NCI-H1417 treated with DMSO at 0.1 percent for 48 hours (cell line): ENCODE measurements at places on chromosomes 5 and 9.

DNA sequence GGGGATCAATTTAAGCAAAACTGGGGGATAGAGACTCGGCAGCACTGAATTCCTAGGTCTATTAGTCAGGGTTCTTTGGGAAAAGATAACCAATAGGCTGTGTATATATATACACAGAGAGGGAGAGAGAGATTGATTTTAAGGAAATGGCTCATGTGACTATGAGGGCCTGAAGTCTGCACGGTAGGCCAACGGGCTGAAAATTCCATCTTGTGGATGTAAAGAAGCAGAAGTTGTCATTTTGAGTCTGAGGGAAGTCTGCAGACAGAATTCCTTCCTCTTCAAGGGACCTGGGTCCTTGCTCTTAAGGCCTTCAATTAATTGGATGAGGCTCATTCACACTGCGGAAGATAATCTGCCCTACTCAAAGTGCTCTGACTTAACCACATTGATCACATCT, 60.1 kb upstream of the ZNF622 start:
- DNase-seq = no peak

- no peak for DNase-seq
Measured at GRCh38 chr9:106816524-106816923, 46.4 kb upstream of the ZNF462 start.

DNA sequence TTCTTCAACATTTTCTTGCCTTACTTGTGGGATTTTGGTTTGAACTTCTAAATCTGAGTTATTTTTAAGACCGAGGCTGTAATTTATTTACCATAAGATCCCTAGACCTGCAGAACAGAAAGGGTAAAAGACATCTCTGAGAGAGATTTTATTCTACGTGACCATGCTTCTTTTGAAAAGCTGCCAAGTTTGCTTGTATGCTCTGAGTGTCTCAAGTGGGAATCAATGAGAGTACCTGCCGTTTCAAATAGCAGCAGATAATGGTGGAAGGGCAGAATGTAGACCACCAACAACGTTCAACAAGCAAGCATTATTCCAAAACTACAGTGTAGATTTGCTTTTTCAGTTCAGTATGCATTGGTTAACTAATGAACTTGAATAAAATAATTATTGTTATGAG, 108.6 kb upstream of the MINAR2 start:
- DNase-seq = no peak

- no peak for DNase-seq
Measured at GRCh38 chr9:99859243-99859980, 37.7 kb downstream of the NR4A3 start.

DNA sequence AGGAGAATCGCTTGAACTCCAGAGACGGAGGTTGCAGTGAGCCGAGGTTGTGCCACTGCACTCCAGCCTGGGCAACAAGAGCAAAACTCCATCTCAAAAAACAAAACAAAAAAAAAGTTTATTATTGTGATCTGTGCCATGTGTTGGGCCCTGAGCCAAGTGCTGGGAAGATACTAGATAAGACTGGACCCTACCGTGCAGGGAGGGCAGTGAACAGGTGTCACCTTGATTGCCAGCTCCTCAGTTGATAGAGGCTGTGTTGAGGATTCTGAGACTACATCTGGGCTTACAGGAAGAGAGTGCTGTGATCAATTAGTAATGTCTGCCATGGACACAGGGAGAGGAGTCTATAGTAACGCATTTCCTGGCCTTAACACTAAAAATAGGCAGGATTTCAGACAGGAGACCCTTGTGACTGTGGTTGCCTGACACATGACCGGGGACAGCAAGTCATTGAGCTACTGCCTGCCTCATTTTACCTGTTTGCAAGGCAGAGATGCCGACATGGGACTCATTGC, 201.5 kb downstream of the C9orf50 start:
- DNase-seq = no peak

DNA sequence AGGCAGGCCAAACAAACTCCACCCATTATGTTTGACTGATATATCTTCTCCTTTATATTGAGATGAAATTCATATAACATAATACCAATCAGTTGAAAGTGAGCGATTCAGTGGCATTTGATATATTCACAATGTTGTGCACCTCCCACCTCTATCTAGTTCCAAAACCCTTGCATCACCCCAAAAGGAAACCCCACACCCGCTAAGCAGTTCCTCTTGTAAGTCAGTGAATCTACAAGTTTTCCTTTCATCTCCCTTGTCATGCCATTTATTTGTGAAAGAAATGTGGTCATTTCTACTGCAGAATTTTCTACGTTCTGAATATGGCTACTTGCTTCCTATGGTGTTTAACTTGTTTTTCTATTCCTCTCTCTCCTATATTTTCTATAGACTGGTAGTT, 99.4 kb upstream of the PTPN3 start:
- DNase-seq = no peak

DNA sequence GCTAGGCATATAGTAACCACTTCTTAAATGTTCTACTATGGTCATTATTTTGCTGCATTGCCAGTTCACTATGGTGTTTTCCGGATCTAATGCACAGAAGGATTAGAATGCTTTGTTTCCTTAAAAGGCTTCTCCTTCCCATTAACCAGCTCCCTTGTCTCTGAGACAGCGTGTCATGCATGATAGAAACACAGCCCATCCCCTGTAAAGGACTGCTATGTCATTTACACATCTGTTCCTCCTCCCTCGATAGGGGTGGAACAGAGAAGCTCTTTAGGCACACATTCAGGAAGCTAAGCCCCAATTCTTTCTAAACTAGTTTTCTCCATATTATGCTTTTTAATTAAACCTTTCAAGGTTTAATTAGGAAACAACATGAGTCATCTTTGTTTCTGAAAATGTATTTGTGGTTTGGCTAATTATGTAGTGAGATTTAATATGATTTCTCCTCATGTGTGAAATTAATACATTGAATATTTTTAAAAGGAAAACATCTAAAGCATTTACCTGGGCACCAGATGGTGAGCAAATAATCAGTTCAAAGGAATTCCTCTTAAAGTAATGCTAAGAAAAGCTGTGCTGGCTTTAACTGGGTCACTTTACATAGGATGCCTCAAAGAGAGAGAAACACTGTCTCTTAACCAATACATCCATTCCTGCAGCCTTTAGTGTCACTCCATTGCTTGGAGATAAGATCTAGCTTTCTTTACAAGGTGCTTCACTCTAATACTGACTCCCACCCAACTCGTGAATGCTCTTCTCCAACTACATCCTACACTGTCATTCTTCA, 133.3 kb upstream of the PPP1R2B start:
- no peak for DNase-seq

DNA sequence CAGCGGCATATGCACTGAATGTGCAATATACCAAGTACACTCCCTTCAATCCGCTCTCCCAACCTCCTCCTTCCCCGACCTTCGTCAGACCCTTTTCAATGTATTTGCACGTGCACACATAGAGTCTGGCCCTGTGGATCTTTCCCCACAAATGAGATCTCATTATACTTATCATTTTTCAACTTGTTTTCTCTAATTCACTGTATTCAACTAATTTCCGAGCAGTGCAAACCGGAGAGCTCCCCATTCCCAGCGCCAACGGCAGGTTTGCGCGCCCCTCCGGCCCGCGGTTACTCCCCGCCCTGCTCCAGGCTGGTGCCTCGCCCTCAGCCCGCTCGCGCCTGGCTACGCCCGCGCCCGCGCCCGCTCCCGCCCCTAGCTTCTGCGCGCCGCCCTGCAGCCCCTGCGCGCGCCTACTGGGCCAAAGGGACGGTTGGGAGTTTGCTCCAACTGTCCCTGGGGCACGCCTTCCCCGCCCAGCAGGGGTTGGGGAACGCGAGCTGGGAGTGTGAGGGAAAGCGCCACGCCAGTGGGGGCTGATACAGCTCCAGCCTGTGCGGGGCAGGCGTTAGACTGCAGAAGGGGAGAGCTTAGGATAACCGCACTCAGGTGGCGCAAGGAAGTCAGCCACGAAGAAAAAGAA, 3.3 kb upstream of the CDC20B start:
- peak; percentile 7 for DNase-seq

DNA sequence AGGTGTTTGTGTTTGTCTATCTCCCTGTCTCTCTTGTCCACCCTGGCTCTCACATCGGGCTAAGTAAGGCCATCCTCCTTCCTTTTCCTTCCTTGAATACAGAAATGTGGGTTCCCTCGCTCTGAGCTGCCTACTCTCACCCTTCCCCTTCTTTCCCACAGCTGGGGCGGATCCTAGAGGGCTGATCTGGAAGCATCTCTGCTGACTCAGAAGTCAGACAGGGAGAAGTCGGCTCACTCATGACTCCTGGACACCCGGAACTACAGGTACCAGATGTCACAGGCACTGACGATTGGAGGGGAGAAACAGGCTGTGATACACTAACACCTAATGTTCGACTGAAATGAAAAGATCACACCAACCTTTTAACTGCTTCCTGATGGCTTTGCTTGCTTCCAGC, 41.3 kb downstream of the PTPN3 start:
- DNase-seq = no peak

GRCh38 chr5:31047007-31047406, 146.5 kb upstream of the CDH6 start:
- DNase-seq = peak; percentile 46

DNA sequence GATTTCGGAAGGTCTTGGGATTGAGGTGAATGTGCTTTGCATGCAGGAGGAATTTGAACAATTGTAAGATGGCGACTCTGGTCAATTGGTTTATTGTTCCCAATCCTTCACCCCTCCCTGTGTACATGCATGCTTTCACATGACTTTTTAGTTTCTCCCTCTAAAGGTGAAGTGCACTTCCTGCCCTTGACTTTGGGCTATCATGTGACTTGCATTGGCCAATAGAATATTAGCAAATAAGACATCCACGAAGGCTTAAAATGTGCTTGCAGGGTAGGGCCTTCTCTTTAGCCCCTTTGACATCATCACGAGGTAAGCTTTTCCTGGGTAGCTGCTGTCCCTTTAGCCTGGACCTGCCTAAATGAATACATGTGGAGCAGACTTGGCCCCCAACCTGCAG, 8.1 kb upstream of the ZBTB43 start:
- DNase-seq = no peak

DNA sequence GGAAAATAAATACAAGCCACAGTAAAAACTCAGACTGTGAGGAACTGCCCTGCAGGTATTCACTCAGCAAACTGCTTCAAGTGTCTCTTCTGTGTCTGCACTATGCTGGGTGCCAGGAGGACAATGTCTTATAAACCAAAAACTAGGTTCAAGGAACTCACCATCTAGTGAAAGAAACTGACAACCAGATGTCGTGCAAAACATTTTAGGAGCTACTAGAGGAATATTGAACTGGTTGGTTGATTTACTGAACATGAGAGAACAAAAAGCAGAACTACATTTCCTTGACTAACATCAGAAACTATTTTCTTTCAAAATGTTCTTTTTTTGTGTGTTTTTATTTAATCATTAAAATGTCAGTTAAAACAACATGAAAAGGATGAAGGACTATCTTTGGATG, 35.2 kb downstream of the ZNF366 start:
- no peak for DNase-seq

- DNase-seq = no peak
Measured at GRCh38 chr9:132472599-132472998, 62.6 kb downstream of the CFAP77 start.

DNA sequence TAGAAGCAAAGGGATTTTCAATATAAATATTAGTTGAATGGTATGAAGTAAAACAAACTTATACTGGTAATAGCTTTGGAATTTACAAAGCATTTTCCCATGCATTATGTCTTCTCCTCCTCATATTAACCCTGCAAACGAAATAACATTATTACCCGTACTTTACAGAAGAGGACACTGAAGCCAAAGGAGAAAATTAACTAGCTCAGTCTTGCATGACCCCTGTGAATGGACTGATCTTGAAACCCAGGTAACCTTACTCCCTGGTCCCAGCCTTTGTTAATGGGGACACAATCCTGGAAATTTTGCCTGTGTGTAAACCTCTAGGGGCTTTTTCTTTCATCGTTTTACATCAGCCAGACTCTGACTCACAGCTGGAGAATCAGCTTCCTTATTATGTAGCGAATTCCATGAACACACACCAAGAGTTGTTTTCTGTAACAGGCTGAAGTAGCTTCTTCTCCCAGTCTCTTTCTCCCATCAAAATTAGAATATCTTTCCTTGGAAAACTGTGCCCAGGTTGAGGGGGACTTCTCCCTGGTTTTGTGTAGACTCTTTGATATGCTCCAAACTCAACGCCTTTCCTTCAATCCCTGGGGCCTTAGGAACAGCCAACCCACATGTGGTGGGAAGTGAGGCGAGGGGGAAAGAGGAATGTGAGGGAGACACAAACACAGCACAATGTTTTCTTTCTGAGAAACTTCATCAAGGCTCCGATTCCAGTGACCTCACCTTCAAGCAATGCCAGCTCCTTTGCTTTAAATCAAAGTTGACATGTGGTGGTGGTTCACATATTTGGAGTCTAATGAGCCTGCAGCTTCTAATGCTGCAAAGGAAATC, 480.9 kb upstream of the PAPPA start:
- DNase-seq = no peak

- no peak for DNase-seq
Measured at GRCh38 chr5:94872526-94872925, 254.1 kb downstream of the SLF1 start.

DNA sequence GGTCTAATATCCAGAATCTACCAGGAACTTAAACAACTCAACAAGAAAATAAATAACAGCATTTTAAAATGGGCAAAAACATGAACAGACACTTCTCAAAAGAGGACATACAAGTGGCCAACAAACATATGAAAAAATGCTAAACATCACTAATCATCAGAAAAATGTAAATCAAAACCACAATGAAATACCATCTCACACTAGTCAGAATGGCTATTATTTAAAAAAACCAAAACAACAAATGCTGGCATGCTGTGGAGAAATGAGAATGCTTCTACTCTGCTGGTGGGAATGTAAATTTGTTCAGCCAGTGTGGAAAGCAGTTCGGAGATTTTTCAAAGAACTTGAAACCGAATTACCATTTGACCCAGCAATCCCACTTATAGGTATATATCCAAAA, 63.1 kb downstream of the ADAMTS6 start:
- DNase-seq = no peak

DNA sequence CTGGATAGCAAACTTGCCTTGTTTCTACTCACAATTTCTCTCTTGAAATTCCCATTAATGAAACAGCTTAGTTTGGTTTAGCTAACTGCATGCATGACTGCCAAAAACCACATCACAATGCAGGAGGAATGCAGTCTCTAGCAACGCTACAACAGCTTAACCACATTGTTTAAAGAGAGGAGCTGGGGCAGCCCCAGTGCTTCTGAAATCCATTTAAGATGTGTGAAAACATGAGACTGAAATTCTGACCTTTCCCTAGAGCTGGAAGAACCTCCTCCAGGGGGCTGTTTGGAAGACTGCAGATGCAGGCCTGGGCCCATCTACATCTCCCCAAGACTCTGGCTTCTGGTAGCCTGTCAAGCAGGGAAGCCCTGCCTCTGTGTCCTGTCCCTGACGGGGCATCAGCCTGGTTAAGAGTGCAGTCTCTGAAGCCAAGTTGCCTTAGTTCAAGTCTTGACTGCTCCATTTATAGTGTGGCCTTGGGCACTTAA, 157.1 kb downstream of the ZNF462 start:
- DNase-seq = no peak
